Activated T-helper 1 cell treated with anti-CD3 and anti-CD28 coated beads, Interleukin-2, amount 50 U/mL, for 16 hours (primary cell): ENCODE measurements at places on chromosomes 2 and 18.
A peak's percentile ranks its signal among the peaks of the same experiment; 100 is the strongest.

DNA sequence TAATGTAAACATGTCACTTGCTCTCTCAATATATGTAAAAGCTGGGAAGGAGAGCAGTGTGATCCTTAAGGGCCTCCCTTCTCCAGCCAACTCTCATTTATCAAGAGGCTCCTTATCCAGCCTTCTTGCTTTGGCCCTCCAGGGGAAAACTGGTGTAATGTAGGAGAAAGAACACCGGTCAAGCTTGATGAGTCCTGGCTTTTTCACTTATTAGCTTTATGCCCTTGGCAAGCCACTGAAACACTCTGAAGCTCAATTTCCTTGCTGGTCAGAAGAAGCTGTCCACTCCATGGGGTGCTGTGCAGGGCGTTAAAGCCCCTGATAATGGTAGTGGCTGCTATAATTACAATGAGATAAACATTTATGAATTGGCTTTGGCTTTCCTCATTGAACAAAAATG lies 251.2 kb upstream of the RBBP8 start:
- DNase-seq: no peak

GRCh38 chr2:207516206-207516605 lies 13.6 kb upstream of the CREB1 start:
- DNase-seq: no peak

DNA sequence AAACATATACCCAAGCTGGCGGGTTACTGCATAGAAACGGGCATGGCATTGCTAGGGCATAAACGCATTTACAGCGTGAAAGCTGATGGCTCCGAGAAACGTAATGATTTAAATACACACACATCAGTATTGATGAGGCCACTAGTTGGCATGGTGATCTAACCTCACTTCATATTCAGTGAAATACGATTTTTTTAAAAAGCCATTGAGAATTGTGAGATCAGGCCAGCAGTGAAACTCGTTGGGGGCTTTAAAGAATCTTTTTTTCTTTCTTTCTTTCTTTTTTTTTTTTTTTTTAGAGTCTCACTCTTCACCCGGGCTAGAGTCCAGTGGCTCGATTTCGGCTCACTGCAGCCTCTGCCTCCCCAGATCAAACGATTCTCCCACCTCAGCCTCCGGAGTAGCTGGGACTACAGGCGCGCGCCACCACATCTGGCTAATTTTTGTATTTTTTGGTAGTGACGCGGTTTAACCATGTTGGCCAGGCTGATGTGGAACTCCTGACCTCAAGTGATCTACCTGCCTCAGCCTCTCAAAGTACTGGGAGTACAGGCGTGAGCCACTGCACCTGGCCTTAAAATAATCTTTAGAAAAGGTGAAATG lies 2.4 kb upstream of the SMAD7 start:
- no peak for DNase-seq

GRCh38 chr2:96856776-96857666 lies 795 bp downstream of the ANKRD39 start:
- no peak for DNase-seq

DNA sequence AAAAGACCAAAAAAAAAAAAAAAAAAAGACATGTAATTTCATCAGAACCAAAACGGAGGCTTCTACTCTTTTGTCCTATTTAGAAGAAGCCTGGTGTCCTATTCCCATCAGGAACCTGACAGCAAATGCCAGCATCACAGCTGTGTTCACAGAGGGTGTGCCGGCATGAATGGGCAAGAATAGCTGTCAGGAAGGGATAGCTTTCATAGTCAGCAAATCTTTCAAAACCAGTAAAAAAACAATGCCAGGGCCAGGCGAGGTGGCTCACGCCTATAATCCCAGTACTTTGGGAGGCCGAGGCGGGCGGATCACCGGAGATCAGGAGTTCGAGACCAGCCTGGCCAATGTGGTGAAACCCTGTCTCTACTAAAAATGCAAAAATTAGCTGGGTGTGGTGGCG lies 231.8 kb upstream of the PXDN start:
- no peak for DNase-seq

GRCh38 chr2:43737855-43738254 lies 36.0 kb upstream of the DYNC2LI1 start:
- no peak for DNase-seq

GRCh38 chr18:26745288-26746181 lies 120.0 kb downstream of the AQP4 start:
- DNase-seq: no peak

- no peak for DNase-seq
These were observed 435.5 kb upstream of the MMADHC start for GRCh38 chr2:150023044-150023443.

DNA sequence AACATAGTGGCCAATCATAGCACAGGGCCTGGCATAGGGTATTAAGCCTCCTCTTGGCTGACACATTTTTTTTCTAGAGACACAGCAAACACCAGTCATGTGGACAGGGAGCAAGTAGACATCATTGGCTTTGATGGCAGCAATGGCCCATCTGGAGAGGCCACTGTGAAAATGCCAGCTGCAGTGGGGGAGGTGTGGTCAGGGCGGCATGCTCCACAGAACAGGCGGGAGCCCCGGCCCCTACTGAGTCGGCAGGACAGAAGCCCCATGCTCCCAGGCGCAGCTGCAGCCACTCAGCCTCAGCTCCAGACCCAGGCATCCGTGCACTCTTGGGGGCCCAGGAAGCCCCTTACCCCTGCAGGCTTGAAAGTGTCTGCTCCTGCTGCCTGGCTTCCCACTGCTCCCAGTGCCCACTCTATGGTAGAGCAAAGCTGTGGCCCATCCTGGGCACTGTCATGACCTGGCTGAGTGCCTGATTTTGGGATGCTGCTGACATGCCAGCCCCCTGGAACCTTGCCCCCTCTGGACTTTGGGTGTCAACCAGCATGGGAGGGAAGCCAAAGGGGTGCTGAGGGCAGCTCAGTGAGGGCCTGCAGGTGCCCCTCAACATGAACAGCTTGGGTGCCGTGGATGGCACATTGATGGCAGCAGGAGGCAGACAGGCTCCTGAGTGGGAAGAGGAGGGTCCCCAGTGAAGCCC lies 23.3 kb upstream of the UBE2F start:
- no peak for DNase-seq

- DNase-seq: no peak
These were observed 30.2 kb downstream of the IL1RL2 start for GRCh38 chr2:102217032-102217431.

DNA sequence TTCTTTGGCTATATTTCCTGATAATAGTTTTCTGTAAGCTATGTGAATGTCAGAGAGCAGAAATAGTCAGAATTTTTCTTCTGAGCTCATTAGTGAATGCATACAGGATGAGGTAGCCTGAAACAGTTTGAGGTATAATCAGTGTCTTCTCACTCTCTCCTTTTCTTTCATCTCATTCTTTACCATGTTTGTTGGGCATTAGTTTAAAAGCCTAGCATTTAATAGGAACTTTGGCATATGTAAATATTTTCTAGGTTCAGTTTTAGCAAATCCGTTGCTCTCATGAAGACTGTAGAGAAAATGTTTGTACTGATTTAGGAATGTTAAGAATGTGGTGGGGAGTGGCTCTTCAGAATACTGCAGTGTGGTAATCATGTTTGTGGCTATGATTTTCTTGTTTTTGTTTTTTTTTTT lies 119.4 kb downstream of the PARD3B start:
- DNase-seq: no peak

GRCh38 chr2:18949871-18950270 lies 360.5 kb upstream of the NT5C1B start:
- DNase-seq: no peak

GRCh38 chr18:68489013-68489792 lies 225.7 kb downstream of the TMX3 start:
- DNase-seq: no peak

- no peak for DNase-seq
These were observed 167.2 kb downstream of the TRIB2 start for GRCh38 chr2:12883906-12884305.

GRCh38 chr2:234887195-234887594 lies 64.6 kb upstream of the SH3BP4 start:
- DNase-seq: no peak

DNA sequence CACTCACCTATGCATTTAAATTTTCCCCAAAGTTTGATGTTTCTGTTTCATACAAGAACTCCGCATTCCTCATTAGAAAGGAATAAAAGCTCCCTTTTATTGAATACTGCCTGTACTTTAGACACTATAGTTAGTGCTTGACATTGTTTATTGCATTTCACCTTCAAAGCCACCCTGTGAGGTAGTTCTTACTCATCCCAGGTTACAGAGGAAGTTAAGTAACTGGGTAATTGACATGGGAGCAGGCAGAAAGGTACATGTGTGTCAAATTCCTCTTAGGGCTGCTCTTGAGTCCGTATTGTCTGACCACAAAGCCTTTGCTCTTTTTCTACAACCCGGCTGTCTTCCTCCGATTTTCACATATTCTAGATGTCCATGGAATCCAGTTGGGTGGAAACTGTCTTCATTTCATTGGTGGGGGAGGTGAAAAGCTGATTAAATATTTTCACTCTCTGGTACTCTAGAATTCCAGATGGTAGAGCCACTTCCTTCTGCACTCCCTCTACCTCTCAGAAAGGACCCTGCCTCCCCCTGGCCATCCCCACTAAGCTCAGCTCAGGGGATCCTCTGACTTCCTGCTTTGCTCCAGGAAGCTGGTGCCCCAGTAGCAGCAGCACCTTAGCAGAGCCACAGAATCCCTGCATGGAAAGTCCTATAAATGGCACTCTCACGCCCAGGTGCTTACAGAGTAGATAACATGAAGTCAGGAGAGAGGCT lies 319.2 kb downstream of the LRATD1 start:
- DNase-seq: no peak

DNA sequence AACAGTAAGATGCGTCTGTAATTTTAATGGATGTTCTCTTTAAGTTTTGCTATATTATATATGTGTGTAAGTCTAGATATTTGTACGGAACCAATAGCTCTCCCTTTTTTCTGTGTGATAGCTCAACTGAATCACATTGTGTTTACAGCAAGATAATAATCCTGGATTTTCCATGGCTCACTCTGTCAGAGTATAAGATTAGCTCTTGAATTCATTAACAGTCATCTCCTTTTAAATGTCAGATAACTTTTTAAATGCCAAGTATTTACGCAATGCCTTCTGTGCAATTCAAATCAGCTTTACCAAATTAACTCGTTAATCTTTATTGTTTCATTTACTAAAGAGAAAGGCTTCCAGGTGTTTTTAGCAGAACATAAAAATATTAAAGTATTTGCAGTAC lies 76.9 kb downstream of the KIAA2012 start:
- DNase-seq: no peak

- no peak for DNase-seq
These were observed 56.9 kb downstream of the MFSD6 start for GRCh38 chr2:190465060-190465459.

DNA sequence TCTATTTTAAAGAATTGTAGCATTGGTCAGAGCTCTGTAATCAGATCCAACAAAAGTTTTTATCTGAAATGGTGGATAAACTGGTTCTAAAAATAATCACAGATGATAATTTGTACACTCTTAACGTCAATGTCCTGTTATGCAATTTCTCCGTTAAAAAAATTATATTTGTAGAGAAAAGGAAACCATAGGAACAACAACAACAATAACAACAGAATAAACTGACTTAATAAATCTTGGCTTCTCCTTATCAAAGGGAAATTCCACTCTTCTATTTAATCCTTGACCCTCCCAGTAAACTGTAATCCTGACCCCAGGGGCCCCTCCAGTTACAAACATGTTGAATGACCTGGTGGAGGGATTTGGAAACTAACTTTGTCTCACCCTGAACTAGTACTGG lies 78.6 kb upstream of the ZFP36L2 start:
- no peak for DNase-seq

GRCh38 chr2:120596990-120597594 lies 138.6 kb upstream of the GLI2 start:
- no peak for DNase-seq

GRCh38 chr18:6962571-6963451 lies 154.8 kb downstream of the LAMA1 start:
- no peak for DNase-seq

DNA sequence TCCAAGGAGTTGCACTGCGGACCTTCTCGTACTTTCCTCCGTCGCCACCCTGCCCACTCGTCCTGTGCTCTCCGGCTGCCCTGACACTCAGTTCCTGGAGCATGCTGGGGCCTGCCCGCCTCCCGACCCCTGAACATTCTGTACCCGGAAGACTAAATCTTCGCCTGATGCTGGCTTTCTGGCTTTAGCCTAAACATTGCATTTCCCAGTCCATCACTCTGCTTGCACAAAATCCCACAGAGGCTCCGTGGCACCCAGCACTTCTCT lies 550 bp upstream of the SFXN5 start:
- no peak for DNase-seq

- DNase-seq: no peak
These were observed 131.2 kb upstream of the ERBB4 start for GRCh38 chr2:212669761-212670160.

GRCh38 chr2:173793709-173794565 lies 171.2 kb downstream of the SP3 start:
- no peak for DNase-seq

- DNase-seq: no peak
These were observed 254.9 kb downstream of the NDUFA10 start for GRCh38 chr2:239770246-239770639.

DNA sequence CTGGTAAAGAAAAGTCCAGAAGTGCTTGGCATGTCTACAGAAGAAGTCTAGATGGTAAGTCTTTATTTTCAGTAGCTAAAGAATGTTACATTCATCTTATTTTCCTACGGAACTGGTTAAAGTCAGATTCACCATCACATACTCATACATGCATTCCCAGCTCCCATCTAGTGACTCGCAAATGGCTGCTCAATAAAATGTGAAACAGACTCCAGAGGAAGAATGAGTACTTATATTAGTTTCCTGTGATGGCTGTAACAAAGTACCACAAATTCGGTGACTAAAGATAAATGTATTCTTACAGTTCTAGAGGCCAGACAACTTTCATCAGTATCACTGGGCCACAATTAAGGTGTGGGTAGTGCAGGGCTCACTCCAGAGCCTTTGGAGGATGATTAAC lies 797.2 kb downstream of the SATB2 start:
- DNase-seq: no peak

- DNase-seq: no peak
These were observed 98.5 kb downstream of the ATP9B start for GRCh38 chr18:79167526-79168190.

- DNase-seq: no peak
These were observed 36.7 kb upstream of the ARL4C start for GRCh38 chr2:234533626-234534025.

GRCh38 chr2:234290671-234291070 lies 206.2 kb downstream of the ARL4C start:
- peak; percentile 72 for DNase-seq

DNA sequence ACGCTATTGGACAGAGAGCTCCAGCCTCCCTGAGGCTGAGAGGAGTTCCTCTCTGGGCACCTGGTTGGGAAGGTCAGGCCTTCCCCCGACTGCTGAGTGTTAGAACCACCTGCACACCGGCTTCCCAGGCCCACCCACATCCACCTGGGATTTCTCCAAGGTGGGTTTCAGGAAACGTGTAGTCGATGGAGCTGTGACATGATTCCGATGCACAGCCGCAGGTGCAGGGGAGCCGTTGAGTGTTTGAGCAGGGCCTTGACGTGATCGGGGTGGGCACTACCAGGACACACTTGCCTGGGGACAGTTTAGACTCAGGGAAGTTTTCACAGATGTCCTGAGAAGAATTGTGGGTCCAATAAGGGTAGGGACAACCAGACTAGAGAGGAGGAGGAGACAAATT lies 21.8 kb upstream of the GIGYF2 start:
- no peak for DNase-seq

- no peak for DNase-seq
These were observed 19.8 kb downstream of the CCT7 start for GRCh38 chr2:73253901-73254300.
